ENCODE measurements at places on chromosomes 3 and 15.

DNA sequence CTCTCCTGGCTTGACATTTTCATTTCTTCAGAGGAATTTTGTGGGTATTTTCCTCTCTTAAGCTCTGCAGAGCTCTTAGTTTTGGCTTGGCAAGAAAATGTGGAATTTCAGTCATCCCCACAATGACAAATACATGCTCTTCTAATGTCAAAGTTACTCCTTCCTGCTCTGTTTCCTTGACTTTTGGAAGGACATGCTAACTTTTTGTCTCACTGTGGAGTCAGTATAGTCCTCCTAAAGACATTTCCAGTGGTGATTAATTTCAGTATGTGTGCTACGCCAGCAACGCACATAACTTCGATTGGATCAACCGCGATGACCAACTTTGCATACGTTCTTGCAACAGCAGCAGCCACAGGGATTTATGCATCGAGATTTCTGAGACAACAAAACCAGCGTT, 13.3 kb downstream of the EBLN2 start:
- DNase-seq = no peak

DNA sequence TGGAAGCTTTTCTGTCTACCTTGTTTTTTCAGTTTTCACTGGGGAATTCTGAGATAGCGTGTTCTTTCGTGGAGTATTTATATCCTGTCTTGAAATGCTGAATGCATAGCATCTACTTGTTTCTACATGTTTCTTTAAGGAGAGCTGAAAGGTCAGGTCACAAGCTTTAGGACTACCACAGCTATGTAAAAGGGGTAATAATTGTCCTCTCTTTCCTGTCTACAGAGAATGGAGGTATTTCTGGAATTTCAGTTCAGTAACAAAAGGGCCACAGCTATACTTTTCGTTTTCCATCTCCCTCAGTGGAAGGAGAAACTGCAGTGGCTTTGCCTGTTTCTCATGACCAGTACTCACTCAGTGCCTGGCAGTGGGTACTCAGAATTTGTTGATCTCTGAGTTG, 4.7 kb downstream of the INAFM2 start:
- DNase-seq = no peak

GRCh38 chr3:144923046-144923775, 951.6 kb downstream of the DIPK2A start:
- no peak for DNase-seq

DNA sequence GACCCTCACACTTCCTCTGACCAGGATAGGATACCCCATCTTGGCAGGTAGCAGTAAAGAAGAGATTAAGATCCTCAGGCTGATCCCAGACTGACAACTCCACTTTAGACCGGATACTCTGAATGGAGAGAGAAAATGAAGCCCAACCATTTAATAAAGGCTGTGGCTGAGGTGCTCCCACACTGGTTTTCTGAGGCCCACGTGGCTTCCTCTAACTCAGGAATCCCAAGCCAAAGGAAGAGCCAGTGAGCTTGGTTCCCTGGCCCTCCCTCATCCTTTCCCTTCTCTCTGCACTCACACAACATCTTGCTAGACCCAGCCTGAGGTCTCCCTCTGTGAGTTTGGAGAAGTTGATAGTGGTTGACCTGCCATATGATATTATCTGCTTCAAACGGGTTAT, 78.1 kb downstream of the ITGB5 start:
- no peak for DNase-seq

DNA sequence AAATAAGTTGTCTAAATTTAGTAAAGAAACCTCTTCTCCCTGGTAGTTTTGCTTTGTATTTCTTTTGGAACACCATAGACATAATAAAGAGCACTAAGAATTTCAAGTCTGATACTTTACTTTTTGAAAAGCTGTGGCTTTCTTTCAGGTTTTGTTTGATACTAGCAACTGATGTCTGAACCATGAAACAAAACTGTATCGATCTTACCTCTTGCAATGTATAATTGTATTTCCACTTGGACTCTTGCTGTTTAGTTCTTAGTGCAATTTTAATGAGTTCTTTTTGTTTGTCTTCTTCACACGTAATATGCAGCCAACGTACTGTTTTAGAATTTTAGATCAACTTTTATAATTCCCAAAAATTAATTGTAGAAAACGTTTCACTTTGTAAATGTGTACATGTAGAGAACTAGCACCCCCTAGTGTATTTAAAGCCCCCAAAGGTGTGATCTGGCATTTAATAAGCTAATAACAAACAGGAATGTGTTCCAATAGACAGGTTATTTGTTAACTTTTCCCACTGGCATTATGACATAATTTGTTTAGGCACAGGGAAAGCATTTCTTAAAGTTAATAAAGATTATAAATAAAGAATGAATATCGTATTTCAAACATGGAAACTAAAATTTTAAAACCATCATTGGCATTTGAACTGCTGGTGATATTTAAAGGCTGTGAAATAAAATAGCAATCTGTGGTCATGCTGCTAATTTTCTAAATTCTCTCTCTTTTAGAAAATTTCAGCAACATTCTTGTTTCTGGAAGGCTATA, 289.1 kb upstream of the DNAJC19 start:
- no peak for DNase-seq

DNA sequence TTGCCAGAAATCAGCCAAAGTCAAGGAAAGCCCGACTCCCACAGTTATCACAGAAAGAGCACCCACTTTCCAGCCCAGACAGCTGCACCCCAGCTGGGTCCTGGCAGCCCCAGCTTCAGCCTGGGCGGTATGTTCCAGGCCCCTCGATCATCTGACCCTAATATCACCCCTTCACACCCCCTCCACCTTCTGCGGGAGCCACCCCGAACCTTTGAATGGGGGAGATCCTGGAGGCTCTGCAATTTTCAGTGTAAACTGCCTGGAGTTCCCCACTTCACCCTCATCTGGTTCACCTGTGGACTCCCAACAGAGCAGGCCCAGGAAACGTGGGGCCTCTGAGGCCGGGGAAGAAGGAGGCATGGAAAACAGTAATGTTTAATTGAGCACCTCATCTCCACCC, 5.9 kb downstream of the PRSS50 start:
- DNase-seq = no peak

- peak; percentile 81 for DNase-seq
These were observed at the start of gene ZNF639 for GRCh38 chr3:179322286-179323196. Gene ZNF639, plus strand, starts transcription at chr3:179323031. Its CDS starts 5,263 bp downstream, at chr3:179328294.

DNA sequence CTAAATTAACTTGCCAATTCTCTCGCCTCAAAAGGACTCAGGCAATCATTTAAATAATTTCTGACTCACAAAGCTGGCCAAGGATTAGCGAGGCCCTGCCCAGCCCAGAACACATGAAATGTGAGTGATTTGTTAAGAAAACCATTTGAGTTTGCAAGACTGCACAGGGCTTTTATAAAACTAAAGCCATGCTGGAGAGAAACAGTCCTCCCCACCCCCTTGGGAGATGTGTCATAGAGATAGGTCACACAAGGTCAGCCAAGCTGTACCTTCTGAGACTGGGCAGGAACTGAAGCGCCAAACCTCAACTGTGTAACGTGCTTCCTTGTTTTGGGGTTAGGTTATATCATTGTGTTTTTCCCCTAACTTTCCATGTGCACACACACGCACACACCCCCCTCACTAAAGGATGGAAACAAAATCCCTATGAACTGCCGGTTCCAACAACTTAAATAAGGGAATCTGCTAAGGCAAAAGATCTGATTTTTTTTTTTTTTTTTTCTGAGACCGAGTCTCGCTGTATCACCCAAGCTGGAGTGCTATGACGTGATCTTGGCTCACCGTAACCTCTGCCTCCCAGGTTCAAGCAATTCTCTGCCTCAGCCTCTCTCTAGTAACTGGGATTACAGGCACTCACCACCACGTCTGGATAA, 8.1 kb downstream of the SPATA12 start:
- no peak for DNase-seq

DNA sequence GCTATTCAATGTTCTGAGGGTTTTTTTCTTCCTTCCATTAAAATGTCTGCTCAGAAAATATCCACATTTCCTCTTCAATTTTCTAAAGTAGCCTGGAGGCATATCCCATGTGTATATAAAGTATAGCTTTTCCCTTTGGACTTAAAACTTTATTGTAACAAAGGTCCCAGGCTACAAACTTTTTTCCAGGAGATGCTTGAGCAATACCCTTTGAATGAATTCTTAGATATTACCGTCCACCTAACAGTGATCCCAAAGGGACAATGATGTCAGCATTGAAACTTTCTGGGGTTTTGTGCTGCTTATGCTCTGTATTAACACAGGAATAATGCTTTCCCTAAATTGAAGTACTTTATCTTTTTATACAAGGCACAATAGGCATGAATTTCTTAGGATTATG, 525.2 kb downstream of the CADM2 start:
- DNase-seq = no peak

DNA sequence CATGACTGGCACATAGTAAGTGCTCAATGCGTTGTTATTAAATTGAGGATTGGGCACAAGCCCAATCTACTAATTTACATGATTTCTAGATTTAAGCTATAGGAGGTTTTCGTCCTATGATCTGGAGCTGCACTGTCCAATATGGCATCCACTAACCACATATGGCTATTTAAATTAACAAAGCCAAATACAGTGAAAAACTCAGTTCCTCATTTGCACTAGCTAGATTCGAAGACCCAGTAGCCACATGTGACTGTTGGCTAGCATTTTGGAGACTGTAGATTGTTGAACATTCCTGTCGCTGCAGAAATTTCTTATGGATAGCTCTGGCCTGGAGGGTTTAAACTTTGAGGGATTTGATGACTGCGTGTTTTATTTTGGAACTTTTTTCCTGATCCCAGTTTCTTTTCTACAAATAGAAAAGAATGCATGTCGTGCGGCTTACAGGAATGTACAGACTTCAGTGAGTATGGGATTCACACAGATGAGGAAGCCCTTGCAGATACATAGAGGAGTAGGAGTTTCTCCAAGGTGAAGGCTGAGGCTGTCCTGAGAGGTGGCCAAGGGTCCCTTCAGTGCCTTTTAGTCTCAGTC, 82.8 kb downstream of the SLCO3A1 start:
- no peak for DNase-seq

DNA sequence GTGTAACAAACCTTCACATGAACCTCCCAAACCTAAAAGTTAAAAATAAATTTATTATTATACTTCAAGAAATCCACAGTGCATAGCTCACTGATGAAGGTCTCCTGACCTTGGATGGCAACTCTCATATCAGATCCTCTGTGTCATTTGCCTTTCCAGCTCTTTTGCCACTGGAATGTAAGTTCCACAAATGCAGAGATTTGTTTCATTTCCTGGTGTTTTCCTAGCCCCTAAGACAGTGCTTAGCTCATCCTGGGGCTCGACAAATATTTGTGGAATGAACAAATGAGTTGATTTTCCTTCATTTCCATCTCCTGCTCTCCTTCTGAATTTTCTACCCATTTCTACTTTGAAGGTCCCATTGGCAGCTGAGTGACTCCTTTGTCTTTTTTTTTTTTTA, 56.0 kb downstream of the FRMD4B start:
- no peak for DNase-seq

GRCh38 chr3:12468276-12468675, 16.0 kb upstream of the TSEN2 start:
- DNase-seq = no peak

DNA sequence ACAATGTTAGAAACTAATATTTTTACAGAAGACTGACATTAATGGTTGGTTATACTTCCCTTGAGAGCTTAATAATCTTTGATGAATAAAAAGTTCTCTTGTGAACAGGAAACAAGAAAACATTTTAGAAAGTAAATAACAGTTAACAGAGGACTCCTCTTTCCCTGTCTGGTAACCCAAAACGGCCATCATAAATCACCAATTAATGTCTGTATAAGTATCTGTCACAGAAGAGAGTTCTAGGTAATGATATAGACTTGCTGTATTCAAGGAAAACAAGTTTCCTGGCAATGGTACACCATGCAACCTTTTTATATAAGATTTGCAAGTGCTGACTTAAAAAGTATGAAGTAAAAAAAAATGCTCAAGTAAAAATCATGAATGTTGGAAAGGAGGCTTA, 426.7 kb downstream of the SOX2 start:
- no peak for DNase-seq

DNA sequence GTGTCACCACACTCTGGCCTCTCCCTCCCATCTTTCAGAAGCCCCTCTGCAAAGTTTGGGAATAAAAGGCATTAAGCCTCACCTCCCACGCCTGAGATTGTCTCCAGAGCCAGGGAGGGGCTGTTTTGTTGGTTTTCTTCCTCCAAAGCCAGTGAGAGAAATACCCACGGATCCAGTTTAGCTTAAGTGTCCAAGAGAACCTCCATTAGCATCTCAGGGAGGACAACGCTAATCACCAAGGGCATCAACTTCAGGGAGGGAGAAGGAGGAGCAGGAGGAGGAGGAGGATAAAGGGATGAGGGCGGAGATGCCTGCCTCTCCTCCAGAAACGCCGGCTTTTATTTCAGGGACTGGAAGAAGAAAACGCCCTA, 101.6 kb downstream of the SRGAP3 start:
- no peak for DNase-seq

- no peak for DNase-seq
These were observed 7.0 kb downstream of the HDGFL3 start for GRCh38 chr15:83200589-83200988.

DNA sequence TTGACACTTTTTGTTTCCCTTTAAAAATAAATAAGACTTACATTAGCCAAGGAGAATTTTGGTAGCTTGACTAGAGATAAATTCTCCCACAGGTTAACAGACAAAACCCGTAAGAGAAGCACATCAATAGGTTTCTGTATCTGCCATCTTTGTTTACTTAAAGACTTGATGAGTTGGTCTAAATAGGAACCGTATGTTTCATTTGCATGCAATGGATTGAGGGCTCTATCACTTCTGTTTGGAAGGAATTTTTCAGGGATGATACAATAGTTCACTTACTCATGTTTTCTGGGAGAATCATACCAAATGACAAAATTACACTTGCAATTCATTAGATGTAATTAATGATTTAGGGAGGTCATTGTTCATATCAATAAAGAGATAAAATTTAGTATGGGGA, 631.5 kb upstream of the NR2F2 start:
- DNase-seq = no peak

- peak; percentile 24 for DNase-seq
These were observed 337.2 kb downstream of the ZBTB20 start for GRCh38 chr3:114809668-114810413.

- DNase-seq = no peak
These were observed 106.4 kb upstream of the RPL32 start for GRCh38 chr3:12947504-12948369.

- DNase-seq = no peak
These were observed 147.0 kb upstream of the POU1F1 start for GRCh38 chr3:87423336-87423735.

DNA sequence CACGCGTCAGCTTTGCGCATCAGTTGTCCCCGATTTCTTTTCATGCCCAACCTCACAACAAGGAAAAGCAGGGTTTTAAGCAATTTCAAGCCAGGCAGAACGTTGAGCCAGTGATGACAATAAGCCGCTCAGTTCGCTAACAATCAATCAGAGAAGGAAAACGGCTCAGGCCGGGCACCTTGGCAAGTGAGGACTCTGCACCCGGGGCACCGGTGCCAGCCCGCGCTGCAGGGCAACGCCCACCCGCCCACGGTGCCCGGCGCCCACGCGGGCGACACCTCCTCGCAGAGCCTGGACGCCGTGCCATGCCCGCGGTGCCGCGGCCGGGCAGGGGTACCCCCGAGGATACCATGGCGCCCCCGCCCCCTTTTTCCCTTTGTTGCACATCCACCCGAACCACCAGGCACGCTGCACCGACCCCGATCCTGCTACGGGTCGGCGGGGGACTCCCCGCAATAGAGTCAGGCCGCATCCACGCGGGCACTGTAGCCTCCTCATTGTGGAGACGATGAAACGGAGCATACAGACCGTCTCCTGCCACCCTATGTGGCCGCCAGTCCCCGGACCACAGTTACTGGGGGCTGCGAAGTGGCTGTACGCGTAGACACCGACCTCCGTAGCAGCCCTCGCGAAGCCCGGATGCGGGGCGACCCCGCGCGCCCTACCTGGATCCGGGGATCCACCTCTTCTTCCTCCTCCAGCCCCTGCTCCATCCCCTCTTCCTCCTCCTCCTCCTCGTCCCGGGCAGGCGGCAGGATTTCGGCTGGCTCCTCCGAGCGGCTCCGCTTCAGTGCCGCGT, 581 bp downstream of the SH3BP5 start:
- DNase-seq = no peak

All from central memory CD8-positive, alpha-beta T cell (primary cell).